Stimulated activated CD8-positive, alpha-beta memory T cell treated with anti-CD3 and anti-CD28 coated beads, Interleukin-2, amount 100 ng/mL, for 1 hour (primary cell): ENCODE measurements at places on chromosomes 12 and 14.

- no peak for DNase-seq
These were observed 20.3 kb downstream of the FCF1 start for GRCh38 chr14:74733221-74733620.

- no peak for DNase-seq
These were observed 220.7 kb downstream of the MSRB3 start for GRCh38 chr12:65499167-65499566.

DNA sequence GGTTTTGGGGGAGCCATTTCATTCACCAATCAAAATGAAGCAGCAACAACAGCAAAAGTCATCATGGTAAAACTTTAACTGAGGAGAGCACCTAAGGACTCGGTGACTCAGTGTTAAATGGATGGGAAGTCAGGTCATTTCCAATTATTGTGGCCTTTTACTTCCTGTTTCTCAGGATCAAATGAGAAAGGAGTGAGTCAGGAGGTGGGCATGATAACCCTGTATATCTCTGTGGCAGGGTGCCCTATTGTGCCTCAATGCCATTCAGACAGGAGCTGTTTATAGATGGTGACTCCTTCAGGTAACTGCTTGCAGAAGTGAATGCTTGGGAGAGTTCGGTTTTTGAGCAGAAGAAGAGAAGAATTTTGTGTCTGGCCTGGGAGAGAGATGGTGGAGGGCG is 135.5 kb upstream of the CPM start:
- DNase-seq: no peak

DNA sequence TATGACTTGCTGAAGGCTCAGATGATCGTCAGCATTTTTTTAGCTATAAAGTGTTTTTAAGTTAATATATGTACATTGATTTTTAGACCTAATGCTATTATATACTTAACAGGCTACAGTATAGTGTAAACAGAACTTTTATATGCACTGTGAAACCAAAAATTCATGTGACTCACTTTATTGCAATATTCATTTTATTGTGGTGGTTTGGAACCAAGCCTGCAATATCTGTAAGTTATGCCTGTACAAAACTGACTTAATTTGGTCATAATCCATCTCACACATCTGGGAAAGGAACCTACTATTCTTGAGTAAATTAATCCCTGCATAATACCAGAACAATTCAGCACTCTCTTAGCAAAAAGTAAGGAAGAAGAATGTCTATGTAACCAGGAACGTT is 390.7 kb downstream of the SYT1 start:
- DNase-seq: no peak

DNA sequence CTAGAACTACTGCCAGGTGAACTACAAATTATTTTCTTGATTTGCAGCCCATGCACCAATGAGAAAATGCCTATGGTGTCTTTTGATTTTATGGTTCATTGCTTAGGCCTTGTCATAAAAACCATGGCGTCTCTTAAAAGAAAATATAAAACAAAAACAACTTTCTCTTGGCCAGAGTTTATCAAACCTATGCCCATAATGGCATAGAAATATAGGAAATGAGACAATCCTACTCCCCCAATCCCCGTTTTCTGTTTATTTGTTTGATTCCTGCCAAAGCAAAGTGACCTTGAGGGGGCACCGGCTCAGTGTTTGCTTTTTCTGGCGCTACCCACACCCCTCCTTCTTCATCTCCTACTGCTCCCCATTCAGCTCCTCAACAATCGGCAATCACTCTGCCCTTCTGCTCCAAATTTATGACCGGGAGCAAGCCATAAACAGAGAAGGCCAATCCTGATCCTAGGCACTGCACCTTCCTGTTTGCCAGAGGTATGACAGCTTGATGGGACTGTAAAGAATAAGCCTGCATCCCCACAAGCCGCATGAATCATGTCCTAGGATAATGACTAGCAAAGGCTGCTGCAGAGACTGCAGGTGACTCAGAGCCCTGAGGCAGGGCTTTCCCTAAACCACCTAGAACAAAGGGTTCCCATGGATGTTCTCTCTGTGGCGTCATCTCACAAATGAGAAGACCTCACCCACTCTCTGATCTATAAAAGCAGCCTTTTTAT is 874.9 kb downstream of the NRXN3 start:
- DNase-seq: no peak

DNA sequence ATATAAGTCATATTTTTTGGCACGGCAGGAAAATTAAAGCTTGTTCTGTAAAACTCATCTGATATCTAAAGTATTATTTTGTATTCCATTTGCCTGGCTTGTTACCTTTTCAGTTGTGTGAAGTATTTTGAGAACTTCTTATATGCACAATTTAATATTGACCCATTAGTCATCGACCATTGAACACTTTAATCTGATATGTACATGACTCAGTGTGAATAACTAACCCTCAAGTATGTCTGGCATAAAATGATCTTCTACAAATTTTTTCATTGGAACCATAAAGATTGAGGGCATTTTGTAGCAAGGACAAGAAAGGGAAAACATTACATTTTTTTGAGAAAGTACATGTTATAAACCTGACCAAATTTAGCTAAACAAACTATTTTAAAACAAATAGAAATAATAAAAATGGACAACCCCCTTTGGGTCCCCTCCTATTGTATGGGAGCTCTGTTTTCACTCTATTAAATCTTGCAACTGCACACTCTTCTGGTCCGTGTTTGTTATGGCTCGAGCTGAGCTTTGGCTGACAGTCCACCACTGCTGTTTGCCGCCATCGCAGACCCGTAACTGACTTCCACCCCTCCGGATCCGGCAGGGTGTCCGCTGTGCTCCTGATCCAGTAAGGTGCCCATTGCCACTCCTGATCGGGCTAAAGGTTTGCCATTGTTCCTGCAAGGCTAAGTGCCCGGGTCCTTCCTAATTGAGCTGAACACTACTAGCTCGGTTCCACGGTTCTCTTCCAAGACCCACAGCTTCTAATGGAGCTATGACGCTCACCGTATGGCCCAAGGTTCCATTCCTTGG is 118.8 kb downstream of the SLC6A15 start:
- no peak for DNase-seq

GRCh38 chr14:51081209-51081608 is 13.7 kb downstream of the TRIM9 start:
- DNase-seq: no peak

- DNase-seq: no peak
These were observed 103.5 kb downstream of the CACNA1C start for GRCh38 chr12:2156333-2156732.

DNA sequence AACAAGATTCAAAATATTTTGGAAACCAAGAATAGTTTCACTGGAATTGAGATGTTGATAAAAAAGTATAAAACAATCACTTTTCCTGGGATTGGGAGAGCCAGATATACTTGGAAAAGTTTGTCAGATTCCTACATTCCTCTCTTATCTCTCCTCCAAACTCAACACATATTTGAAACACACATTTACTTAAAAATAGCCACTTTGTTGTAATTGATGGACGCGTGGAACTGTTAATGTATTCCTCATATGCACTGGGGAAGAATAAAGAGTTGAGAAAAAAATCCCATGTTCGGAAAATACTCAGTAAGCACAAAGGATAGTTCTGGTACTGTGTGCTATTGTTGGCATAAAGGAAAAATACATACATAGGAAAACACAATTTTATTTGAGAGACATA is 195.6 kb upstream of the FLRT2 start:
- DNase-seq: no peak

DNA sequence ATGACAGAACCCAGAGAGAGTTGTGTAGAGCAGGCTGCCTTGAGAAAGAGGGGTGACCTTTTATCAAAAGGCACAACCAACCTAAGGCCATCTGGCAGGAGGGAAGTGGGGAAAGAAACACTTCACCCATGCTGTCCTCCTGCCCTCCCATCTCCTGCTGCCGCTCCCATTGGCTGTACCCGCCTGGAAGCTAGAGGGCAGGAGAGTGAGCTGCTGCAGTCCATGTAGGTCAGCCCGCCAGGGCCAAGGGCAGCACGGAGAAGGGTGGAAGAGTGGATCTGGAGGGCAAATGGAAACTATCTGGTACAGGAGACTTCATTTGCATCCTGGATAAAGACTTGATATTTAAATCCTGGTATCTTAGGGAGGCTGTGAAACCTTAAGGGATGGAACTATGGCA is 11.5 kb upstream of the CABP1 start:
- no peak for DNase-seq

- no peak for DNase-seq
These were observed 290.4 kb upstream of the CAND1 start for GRCh38 chr12:66978802-66979201.

DNA sequence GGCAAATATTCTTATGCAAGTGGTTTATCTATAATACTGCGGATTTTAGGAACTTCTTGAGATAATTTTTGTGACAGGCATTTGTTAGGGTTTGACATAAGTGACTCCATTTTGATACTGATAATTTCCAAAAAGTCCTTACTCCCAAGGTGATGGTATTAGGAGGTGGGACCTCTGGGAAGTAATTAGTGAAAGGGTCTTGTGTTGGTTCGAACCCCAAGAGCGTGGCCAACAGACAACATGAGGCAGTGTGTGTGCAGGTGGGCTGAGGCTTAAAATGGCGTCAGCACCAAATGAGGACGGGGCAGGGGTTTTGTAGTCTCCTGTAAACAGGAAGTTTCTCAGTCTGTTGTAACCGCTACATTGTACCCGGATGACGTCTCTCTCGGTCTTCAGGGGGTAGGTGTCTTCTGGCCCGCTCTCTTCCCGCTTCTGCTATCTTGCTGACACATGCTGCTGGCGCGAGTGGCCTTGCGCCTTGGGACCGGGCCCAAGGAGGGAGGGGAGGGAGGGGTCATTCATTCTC is 1.7 kb upstream of the C12orf43 start:
- DNase-seq: no peak

- DNase-seq: no peak
These were observed 953 bp upstream of the DCAF5 start for GRCh38 chr14:69153873-69154270.

GRCh38 chr14:85856430-85856829 is 326.5 kb downstream of the FLRT2 start:
- DNase-seq: no peak

- no peak for DNase-seq
These were observed 9.1 kb downstream of the PPP2R3C start for GRCh38 chr14:35112641-35113040.

DNA sequence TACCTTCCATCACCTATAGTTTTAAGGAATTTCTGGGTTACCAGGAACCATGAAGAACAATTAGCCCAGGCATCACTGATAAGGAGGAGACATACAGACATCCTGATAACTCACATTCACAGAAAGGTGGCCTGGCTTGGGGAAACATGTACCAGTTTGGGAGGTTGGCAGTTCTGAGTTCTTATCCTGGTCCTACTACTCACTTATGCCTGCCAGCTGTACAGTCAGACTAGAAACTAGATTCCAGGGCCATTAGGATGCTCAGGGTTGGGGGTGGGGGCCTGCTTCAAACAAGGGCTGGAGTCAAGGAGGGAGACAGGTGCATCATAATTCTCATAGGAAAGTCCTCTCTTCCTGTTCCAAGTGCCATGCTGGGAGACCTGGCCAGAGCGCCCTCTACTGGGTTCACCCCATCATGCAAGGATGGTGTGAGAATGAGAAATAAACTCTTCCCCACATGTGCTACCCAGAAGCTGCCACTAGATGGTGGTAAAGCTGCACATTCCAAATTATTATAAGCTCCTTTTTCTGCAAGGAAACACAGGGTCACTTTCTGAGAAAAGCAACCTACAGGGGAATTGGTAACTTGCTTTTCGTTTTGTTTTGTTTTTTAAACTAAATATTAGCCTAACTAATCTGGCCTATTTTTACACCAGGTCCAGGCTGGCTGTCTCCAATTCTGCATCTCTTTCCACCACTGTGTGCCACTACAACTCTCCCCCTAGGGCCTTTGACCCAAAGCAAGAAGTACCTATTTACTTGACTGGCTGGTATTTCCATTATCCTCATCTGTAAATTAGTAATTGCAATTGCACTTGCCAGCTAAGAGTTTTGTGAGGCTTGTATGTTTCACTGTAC is 14.5 kb downstream of the OAS2 start:
- peak; percentile 26 for DNase-seq

DNA sequence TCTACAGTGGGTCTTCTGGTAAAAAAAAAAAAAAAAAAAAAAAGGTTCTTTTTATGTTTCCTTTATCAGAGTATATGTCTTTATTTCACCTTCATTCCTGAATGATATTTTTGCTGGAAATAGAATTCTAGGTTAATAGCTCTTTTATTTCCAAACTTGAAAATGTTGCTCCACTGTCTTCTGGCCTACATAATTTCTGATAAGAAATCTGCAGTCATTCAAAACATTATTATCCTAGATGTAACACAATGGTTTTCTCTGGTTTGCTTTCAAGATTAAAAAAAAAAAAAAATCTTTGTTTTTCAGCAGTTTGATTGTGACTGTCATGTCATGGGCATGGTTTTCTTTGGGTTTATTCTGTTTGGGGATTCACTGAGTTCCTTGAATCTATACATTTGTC is 19.5 kb downstream of the DCP1B start:
- no peak for DNase-seq

- no peak for DNase-seq
These were observed 262.5 kb downstream of the GXYLT1 start for GRCh38 chr12:41881891-41882805.

- DNase-seq: no peak
These were observed 1.4 kb downstream of the AQP5 start for GRCh38 chr12:49962861-49963765.

GRCh38 chr12:109308534-109309380 is at the start of gene FOXN4:
Gene FOXN4 (minus strand): TSS chr12:109309284. CDS start chr12:109308321, 963 bp downstream.
- DNase-seq: no peak

DNA sequence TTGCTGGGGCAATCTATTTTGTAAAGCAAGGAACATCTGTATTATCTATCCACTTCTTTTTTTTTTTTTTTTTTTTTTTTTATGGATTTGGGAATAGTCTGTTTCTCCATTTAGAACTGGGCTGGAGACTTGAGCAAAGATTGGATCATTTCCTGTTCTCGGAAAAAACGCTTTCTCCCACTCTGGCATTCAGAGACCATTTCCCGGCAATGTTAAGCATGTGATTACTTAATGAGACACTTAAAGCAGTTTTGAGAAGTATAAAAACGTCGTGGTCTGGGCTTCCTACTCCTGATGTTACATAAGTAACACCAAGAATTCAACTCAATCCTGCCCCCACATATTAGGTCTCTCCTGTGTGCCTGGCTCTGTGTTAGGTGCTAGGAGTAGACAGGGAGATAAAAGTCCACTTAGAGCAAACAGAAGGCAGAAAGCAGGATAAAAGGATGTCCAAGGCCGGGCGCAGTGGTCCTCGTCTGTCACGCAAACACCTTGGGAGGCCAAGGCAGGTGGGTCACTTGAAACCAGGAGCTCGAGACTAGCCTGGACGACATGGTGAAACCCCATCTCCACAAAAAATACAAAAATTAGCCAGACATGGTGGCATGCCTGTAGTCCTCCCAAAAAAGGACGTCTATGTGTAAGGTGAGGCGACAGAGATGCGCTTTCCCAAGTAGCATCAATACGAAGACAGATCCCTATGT is 152.1 kb upstream of the GSC start:
- no peak for DNase-seq
